HL-60 (cell line): ENCODE measurements at places on chromosomes 1 and 21.

DNA sequence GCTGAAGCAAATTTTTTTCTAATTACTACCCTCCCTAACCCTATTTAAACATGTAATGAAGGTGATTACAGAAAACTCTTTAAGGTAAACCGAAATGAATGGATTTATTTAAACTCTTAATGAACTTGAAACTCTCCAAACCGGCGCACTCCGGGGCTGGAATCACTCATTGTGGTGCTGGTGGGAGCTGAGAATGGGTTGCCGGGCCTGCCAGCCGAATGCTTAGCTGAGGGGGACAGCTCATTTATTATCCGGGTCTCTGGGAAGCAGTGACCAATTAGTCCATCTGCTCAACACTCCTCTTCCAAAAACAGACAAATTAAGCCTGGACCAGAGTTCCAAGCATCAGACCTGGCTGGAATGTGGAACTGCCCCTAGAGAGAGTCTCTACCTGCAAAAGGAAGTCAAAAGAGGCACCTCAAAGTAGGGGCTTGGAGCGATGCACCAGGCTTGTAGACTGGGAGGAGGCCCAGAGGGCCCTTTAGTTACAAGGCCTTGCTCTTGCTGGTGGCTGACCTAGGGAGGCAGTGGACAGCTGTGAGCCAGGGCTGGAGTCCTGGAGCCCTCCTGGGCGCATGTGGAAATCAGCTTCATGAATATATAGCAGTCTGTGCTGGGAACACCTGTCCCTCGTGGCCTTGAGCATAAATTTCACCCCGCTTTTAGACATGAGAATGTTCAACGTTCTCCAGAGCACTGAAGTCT, 320.7 kb downstream of the AJAP1 start:
- DNase-seq = no peak

DNA sequence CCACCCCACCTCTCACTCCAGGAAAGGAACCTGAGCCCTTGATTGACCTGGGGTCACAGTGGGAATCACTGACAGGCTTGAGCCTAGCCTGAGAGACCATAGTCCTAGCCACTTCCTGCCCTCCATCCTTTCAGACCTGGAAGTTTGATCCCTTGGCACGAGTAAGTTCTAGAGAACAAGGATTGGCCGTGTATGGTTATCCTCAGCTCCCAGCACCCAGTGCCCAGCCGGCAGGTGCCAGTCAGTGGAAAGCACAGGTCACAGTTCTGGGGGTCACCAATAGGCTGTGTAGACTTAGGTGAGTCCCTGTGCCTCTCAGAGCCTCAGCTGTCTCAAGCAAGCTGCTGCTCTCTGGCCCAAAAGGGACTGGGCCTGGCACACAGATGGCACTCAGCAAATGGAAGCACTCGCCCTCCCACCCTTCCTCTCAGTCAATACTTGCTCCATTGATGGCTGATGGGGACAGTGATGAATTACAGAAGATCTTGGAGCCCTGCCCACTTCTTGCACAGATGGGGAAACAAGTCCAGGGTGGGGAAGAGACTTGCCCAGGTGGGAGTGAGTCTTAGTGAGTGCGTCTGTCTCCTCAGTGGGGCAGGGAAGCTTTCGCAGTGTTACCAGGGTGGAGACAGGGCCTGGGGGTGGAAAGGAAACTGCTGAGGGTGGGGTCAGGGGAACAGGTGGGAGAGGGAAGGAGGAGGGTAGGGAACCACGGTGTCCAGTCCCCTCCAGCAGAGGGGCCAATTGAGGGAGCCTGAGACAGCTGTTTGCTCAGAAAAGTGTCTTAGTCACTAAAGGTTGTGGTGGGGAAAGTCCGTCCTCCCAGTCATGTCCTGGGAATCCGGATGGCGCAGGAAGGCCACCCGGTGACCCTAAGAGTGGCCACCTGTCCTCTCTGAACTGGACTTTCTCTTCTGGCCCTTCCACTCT, 2.6 kb upstream of the KCNQ4 start:
- no peak for DNase-seq

DNA sequence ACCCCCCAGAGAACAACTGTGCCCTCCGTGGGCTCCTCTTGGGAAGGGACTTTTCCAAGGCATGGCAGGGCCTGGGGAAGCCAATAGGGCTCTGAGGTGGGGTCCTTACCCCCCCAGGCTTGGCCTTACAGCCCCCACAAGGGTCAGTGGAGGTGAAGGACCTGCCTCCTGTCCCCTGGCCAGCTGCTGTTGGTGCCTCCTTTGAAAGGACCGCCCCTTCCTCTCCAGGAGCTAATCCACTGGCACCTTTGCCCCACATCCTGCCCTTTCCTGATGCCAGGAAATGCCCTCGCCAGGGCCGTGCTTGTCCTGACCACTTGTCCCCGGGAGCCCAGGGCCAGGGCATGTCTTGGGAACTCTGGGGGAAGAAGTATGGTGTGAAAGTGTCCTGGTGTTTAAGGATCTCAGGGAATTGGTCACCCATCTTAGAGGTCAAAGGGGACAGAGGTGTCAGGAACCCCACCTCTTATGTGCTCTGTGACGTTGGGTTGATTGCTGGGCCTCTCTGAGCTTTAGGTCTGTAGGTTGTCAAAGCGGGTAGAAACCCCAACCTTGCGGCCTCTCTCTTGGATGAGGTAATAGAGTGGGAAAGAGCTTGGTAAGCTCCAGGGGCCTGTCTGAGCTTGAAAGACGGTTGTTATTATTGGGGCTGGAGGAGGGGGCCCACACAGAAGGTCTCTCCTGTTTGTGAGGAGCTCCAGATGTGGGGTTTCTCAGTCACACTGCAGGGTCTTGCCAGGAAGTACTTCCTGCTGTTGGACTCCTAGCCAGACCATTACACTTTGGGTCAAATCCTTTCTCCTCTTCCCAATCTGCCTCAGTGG, 2.8 kb downstream of the KCNQ4 start:
- no peak for DNase-seq

- peak; percentile 93 for DNase-seq
These were observed 31.0 kb upstream of the CD1D start for GRCh38 chr1:158149577-158150269.

DNA sequence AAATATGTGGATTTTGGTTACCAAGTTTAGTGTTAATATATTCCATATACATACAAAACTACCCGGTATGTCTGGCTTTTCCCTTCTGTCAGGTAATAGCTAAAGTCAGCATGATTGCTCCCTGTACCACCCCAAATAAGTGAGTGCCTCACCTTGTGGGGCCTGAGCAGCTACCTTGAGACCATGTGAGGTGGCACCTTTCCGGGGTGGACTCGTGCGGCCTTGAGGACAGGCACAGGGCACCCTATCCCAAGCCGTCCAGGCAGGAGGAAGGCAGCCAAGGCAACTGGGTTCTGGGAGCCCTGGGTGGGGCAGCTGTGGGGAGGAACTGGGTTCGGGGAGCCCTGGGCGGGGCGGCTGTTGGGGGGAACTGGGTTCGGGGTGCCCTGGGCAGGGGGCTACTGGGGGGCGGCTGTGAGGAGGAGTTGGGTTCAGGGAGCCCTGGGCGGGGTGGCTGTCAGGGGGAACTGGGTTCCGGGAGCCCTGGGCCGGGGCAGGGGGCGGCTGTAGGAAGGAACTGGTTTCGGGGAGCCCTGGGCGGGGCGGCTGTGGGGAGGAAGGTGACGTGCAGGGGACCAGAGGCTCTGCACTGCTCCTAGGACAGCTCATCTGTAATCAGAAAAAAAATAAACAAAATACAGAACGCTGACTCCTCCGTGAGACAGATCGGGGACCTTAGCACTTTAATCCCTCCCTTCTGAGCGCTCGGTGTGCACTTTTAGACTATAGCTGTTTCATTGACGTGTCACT, 63.3 kb downstream of the POFUT2 start:
- no peak for DNase-seq

- no peak for DNase-seq
These were observed 54.9 kb downstream of the PTPRF start for GRCh38 chr1:43585557-43585956.

DNA sequence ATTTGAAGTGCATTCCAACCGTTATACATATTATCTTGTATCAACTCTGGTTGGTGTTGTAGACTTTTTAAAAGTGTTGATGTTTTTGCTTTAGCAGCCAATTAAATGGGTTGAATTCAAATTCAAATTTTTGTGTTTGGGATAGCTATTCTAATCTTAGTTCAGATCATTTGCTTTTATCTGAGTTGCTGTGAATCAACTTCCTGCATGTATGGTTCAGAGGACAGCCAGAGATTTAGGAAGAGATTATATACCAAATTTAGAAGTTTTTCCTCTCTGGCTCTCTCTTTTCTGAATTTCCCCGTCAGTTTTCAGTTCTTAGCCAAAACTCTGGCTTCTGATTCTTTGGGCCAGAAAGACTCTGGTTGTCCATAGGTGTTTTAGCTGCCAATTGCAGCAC, 415.5 kb downstream of the NUF2 start:
- DNase-seq = no peak

- DNase-seq = no peak
These were observed 1.6 kb upstream of the C1orf159 start for GRCh38 chr1:1117469-1117831.

- DNase-seq = no peak
These were observed 8.4 kb downstream of the ITGA10 start for GRCh38 chr1:145901312-145902021.

- DNase-seq = no peak
These were observed 408.1 kb downstream of the USH2A start for GRCh38 chr1:216015116-216015515.

GRCh38 chr1:11500881-11501280, 21.9 kb downstream of the DISP3 start:
- no peak for DNase-seq

DNA sequence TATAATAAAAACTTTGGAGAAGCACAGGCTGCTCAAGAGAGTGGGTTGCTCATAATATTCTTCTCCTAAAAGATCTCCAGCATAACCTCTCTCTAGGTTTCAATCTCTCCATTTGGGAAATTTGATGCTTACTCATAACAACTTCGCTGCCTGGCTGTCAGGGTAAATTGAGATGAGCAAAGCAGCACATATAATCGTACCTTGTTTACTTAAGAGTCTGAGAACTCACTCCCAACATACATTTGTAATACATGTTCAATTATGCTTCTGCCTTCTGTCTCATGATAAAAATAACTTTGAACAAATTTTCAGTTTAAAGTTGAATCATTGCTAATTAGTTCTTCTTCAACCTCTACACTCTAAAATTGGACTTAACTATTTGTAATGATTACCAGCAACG, 68.9 kb downstream of the DUSP10 start:
- DNase-seq = no peak

DNA sequence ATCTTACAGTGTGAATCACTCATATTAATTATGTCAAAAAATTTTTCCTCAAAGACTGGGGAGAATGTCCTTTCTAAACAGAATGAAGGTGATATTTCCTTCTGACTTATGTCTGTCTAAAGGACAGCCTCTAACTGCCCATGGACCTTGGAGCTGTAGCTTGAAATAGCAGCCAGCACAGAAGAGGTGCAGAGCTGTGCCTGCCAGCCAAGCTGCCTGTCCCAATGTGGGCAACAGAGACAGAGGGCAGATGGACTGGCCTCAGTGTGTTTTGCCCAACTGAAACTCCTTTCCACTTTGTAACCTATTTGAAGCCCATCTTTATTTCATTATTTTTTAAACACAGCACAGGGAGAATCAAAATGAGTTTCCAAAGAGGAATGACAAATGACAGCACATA, 97.6 kb upstream of the DYNLT5 start:
- no peak for DNase-seq

DNA sequence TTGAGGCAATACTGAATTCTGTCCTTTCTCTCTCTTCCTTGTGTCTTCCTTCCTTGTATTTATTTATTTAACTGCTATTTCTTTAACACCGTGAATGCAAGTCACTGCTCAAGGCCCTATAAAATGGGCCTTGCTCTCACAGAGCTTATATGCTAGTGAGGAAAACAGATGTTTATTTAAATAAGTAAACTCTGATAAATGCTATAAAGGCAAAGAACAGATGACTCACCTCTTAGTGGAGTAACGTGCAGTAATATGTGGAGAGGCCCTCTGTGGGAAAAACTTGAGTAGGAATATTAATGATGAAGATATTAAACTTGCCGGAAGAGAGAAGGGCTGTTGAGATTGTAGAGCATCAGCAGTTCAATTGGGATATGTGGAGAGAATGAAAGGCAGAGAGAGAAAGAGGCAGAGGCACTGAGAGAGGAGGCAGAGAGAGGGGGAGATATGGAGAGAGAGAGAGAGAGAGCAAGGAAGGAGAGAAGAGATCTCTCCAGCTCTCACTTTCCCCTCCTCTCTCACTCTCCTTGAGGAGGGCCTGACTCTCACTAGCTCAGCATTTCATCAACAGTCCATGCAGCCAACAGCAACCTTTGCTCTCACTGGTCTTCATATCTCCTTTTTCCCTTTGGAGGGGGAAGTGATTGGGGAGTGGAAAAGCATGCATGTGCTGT, 322.2 kb downstream of the LMX1A start:
- DNase-seq = no peak

- DNase-seq = no peak
These were observed 30.2 kb downstream of the SRRM1 start for GRCh38 chr1:24673341-24673740.

DNA sequence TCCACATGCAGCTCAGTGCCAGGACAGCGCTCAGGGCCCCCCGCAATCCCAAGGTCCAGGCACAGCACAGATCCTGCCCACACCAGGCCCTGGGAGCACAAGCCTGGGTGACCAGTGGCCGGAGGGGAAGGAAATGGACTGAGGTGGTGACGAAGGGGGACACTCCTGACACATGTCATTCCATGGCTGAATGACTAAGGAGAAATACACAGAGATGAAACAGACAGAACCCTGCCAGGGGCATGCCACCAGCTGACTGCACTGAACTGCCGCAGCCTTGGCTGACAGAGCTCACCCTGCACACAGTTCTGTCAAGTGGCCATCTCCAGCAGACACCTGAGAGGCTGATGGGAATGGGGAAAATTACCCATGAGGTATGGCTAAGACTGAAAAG, 56.1 kb downstream of the HSF2BP start:
- no peak for DNase-seq

- no peak for DNase-seq
These were observed 97.7 kb upstream of the JUN start for GRCh38 chr1:58881471-58881994.

DNA sequence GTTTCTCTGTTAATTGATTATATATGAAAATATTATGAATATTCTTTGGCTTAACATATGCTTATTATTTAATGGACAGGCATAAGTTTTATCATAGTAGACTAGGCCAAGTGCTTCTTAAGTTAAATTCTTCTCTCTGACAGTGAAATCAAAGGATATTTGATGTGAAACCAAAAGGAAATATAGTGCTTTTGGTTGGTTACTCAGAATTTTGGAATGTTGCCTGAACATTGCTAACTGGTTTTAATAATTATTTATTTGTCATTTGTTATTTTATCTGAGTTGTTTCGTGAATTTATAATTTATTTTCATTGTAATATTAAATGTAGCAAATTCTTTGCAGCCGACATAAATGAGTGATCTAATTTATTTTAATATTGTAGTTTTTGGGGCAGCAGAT, 18.3 kb downstream of the HOOK1 start:
- no peak for DNase-seq
